ENCODE measurements at places on chromosomes 3 and 15.

DNA sequence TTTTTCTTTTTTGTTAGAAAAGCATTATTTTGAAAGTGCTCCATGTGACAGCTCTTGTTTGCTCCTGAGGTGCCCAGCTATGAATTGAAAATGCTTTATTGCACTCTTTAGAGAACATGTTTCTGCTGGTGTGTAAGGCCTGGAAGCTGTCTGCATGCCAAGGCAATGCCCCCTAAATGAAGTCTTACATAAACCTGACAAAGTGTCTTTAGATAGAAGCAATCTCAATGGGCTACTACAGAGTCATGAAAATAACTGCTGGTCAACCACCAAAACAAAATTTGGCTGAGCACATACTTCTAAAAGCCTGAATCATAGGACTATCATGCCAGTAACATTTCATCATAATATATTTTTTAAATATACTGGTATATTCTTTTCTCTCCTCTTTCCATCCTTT, 178.7 kb downstream of the THRB start:
- no peak for DNase-seq

DNA sequence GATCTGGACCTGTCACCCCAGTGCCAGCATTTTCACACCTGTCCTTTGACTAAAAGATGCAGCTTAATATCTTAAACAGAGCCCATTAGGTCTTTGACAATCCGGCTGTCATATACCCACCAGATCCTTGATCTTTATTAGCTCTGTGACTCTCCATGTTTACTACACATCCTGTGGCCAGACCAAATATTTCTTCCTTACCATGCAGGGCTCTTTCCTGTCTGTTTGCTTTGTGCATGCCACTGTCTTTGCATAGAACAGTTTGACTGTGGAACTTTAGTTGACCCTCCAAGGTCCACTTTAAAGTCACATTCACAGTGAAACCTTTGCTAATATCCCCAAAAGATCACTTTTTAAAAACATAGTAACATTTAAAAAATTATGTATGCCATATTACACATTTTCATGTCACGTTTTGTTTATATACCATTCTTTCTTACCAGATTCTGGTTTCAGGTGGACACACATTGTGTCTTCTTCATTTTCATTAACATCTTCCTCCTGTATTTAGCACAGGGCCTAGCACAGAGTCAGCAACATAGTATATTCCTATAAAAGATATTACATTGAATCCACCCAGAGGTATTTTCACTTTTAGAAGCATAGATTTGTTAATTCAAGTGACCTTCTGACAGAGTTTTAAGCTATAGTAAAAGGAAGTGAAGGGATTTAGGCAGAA, 95.8 kb downstream of the RAP2B start:
- peak; percentile 10 for DNase-seq

DNA sequence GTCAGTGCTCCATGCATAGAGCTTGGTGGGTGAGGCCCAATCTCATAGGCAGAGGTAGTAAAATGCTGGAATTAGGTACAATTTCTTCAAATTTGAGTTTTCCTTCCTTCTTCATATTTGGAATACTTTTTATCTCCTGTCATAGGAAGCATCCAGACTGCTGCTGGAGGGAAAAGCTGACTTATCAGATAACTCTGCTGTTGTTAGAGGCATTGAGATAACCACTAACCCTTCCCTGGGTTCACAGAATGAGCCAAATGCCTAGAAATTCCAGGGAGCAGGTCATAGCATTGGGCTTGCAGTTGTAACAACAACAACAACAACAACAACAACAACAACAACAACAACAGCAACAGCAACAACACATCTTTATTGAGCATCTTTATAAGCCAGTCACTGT, 332.7 kb downstream of the PDCD6IP start:
- no peak for DNase-seq

GRCh38 chr3:39407773-39408492, 1.4 kb downstream of the RPSA start:
- DNase-seq: no peak

DNA sequence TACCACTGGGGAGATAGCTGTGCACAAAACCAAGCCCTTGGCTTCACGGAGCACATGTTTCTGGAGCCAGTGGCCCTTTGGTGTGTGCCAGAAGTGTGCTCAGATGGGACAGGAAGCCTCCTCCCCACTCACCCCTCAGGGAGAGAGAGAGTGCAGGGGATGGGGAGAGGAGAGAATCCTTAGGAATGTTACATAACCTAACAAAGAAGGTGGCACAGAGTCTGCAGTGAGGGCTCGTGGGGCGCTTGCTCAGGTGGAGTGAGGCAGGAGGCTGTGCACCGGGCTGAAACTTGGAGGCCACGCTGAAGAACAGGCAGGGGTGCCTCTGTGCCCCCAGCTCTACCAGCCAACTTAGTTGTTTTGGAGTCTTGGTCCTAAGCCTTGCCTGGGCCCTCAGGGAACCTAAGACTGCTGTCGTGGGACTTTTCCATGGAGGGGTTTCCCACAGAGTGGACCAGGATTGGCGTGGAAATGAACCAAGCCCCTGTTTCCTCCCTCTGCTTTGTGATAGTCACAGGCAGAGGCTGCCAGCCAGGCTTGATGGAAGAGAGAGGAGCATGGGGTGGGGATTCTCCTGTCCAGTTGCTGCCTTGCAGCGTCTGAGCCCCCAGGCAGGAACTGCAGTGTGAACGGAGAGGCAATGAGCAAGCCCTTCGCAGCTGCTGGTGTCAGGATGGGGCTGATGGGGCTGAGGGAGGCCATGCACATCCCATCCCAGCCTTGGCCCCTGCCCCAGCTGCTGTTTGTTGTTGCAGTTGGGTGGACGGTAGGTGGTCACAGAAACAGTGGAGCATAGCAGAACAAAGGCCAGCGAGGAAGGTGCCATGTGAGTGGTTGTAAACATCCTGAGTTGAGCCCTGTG, 32.7 kb downstream of the PDIA5 start:
- DNase-seq: no peak

DNA sequence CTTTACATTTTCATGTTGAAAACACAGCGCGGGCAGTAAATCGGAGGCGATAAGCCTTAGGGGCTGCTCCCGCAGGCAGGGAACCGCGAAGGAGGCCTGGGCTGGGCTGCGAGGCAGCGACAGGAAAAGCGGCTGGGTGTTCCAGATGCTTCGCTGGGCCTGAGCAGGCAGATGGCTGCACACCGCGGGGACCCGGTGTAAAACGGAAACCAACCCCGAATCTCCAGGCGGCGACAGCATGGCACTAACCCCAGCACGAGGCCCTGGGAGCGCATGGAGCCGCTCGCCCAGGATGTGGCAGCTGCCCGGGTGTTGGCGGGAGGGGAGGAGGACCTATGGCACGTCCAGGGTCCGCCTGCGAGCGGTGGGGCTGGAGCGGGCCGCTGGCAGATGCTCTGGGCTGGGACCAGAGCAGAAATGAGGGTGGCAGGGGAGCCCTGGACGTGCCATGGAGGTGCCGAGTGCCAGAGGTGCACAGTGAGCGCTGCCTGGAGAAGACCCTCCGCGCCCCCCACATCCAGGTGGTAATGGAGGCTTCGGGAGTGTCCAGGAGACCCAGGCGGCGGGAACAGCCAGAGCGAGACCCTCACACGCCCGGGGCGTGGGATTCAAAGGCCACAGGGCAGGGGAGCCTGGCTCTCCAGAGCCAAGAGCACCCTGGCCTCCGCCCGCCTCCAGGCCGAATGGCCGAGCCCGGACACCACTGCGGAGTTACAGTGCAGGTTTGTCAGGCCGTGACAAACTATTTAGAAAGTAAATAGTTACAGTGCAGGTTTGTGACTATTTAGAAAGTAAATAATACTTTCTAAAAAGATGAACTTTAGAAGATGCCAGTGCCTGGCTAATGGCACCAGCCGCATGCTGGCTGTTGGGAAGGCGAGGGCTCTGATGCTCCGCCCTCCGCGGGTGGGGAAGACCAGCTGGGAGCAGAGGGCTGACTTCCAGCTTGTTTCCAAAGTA, 293.6 kb downstream of the OCA2 start:
- no peak for DNase-seq

GRCh38 chr3:21043139-21043538, 707.9 kb downstream of the ZNF385D start:
- no peak for DNase-seq

- DNase-seq: no peak
These were observed 191.9 kb upstream of the LRIG1 start for GRCh38 chr3:66692766-66693150.

DNA sequence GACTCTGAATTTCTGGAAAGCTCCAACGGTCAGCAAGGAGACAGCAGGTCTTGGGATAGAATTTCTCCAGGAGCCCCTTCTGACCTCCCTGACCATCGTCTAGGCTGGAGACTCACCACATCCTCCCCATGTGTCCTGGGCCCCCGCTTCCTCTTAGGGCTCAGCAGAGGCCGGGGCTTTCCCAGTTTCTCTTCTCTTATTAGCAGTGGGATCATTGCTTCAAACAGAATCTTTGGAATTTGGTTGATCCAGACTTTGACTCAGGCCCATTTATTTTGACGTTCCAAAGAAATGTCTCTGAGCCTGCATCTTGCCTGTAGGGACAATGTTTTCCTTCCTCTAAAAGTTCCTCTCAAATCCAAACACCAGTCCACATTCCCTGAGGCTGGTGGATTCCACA, 38.4 kb upstream of the SLC6A6 start:
- no peak for DNase-seq

GRCh38 chr3:138862924-138863775, 28.4 kb upstream of the PIK3CB start:
- DNase-seq: peak; percentile 94

DNA sequence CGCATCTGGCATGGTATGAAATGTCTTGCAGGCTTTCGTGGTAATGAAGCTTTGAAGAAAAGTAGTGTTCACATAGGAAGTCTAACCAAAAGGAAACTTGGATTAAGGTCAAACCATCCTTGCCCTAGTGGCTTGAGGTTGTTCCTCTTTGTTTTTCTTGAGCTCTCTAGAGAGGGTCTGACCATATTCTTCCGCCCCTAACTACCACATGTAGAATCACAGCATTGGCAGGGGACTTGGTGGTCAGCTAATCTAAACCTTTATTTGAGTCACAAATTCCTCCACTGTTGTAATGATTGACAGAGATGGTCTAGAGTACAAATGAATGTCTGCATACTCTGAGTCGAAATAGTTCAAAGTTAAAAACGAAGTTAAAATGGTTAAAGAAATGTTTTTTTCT, 39.1 kb upstream of the PHLDB2 start:
- DNase-seq: no peak

- no peak for DNase-seq
These were observed 179.2 kb downstream of the LSAMP start for GRCh38 chr3:116265976-116266584.
